ENCODE measurements at places on chromosomes 5 and 9. TPM values are rescaled to one million over a fixed set of nuclear protein-coding genes. Genes with fewer than 3 reads are reported as not detected.
A peak's percentile ranks its signal among the peaks of the same experiment; 100 is the strongest.

Gene LECT2
- not detected for total RNA-seq

Gene C9
- not detected for total RNA-seq

Gene SLC23A1
- 5.8 TPM for total RNA-seq

Gene IRF1
- 304 TPM for total RNA-seq

Gene SLC34A1
- total RNA-seq, result not detected

Gene PCDHAC1
- not detected for total RNA-seq

Gene NKD2
- total RNA-seq, result not detected

Gene PCDHB4
- not detected for total RNA-seq

Gene NIM1K
- 0.39 TPM for total RNA-seq

Gene IFNB1
- not detected for total RNA-seq

Gene ADGRV1
- total RNA-seq, result 0.10 TPM

Gene PCDHGA1
- total RNA-seq, result 0.53 TPM

Gene ZNF474
- not detected for total RNA-seq

Gene BASP1
- 66.4 TPM for total RNA-seq

Gene STKLD1
- 2.7 TPM for total RNA-seq

GRCh38 chr5:135348918-135349317, 50.1 kb downstream of the MACROH2A1 start:
- DNase-seq, result no peak

DNA sequence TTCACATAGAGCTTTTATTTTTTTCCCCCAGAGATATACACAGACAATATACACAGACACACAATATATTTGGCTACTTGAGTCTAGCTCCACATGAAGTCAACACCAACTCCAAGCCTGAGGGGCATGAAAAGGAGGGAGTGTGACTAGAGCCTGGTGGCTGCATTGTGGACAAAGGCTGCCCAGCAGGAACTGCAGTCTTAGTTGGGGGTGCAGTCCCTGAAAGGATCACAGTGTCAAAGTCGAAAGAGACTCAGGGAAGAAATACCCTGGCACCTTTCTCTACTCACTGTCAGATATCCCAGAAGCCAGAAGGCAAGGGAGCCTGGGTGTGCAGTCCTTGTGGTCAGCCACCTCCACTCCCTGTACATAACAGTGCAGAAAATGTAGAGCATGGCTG, 231.6 kb upstream of the RPS23 start:
- DNase-seq, result no peak

GRCh38 chr5:73748510-73749400, 122.8 kb downstream of the ARHGEF28 start:
- no peak for DNase-seq

- DNase-seq, result no peak
Measured at GRCh38 chr9:97307091-97307490, 368 bp upstream of the CCDC180 start.

DNA sequence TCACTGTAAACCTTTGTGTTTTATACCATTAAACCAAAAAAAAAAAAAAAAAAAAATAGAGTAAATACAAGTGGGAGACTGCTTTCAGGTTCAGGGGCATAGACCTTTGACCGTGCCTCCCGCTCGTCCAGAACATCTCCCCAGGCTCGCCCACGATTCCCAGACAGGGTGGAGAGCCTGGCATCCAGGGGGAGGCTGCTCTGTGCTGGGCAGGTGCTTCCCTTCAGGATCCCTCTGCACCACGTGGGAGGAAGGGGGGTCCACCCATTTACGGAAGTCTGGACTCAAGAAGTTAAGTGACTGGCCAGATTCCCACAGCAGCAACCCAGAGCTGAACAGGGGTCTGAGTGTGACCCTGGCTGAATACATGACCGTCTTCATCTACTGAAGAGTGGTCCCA, 125.4 kb upstream of the LMX1B start:
- DNase-seq, result no peak

- no peak for DNase-seq
Measured at GRCh38 chr5:1402611-1403255, 42.5 kb downstream of the SLC6A3 start.

DNA sequence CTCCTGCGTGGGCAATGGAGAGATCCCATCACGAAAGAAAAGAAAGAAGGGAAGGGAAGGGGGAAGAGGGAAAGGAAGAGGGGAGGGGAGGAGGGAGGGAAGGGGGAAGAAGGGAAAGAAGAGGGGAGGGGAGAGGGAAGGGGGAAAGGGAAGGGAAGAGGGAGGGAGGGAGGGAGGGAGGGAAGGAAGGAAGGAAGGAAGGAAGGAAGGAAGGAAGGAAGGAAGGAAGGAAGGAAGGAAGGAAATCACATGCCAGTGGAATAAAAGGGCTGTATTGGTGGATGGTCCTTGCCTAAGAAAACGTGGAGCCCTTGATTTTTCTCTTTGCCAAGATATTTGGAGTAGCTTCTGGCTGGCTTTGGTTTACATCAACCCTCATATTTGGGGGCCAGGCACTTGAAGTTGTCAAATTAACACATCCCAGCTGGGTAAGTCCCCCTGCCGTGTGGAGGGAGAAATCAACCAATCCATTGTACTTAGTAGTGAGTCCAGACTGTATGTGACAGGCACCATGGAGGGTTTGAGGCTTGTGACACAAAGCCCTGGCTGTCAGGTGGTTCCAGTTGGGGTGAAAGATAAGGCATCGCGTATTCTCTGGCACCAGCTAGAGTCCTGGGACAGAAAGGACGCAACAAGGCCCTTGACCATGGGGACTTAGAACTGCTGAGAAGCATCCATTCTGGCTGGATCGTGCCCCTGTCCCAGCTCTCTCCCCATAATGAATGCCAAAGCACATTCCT, 23.7 kb downstream of the IDNK start:
- DNase-seq, result no peak

DNA sequence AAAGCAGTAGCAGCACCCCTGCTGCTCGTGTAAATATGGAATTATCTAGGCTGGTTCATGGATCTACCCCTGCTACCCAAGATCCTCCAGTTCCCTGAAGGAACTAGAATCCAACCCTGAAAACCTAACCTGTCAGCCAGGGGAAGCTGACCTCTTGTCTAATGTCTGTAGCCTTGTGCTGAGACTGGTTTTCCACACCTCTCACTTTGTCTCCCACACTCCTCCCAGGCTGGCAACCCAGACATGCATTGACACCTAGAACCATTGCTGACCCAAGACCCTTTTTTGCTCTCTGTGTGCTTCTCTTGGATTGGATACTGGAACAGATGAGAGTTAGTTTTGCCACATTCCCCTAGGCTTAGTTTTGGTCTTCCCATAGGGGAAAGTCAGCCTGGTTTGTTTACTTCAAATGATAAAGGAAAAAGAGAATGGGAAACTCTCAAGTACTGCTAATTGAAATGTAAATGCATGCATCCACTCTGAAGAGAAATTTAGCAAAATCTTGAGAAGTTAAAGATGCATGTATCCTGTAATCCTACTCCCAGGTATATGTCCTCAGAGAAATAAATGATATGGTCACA, 36.6 kb upstream of the NR4A3 start:
- DNase-seq, result no peak

- DNase-seq, result no peak
Measured at GRCh38 chr9:73434826-73435225, 283.2 kb downstream of the ANXA1 start.

GRCh38 chr5:170630226-170630625, 126.4 kb downstream of the KCNIP1 start:
- DNase-seq, result no peak

DNA sequence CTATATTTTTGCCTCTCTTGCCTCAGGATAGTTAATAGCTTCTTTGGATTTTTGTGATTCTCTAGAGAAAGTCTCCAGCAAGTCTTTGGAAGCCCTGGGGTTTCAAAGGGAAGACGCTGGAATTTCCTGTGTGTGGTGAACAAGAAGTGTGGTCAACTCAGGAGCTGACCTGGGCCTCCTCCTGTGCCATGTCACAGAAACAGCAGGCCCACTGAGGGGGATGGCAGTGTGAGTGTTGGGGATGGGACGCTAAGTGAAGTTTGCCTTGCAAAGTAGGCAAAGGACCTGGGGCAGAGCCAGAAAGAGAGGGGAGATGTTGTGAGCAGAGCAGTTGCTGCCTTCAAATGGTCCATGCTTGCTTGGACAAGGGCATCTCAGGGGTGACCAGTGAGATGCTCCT, 226.3 kb downstream of the DMRT2 start:
- DNase-seq, result no peak

DNA sequence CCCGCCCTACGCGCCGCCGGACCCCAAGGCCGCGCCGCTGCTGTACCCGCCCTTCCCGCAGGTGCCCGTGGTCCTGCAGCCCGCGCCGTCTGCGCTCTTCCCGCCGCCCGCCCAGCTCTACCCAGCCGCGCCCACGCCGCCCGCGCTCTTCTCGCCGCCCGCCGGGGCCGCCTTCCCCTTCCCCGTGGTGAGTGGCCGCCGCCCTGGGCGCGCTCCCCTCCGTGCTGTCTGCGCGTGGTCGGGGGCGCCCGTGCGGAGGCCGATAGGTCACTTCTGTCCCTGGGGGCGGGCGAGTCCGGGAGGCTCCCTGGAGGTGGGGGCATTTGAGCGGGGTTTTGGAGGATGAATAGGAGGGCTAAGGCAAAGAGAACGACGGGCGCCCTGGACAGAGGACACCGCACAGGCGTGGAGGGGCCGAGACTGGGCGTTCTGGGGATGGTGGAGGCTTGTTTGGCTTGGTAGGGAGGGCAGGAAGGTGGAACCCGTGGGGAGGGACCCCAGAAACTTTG, 9.6 kb downstream of the PRRT1B start:
- DNase-seq, result no peak

GRCh38 chr5:135662061-135662481, 83.3 kb upstream of the CXCL14 start:
- DNase-seq, result no peak

GRCh38 chr9:137021979-137022661, 5.9 kb downstream of the ABCA2 start:
- DNase-seq, result peak; percentile 77

- DNase-seq, result no peak
Measured at GRCh38 chr9:134212809-134213507, 48.6 kb upstream of the RNU6ATAC start.

DNA sequence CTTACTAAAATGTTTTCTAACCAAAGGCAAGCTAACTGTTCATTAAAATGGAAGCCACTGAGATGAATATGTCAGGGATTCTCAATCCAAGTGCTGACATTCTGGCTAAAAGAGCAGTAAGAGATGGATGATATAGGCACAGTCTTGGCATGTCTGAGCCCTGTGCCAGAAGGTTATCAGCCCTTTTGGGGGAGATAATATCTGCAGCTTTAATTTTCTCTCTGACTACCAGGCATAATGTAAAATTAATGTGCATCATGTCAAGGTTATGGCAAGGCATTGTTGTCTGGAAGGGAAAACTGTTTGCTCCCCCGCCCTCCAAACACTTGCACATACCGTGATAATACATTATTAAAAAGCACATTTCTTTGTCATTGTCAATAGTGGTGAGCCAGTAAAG, 609.8 kb downstream of the ZNF608 start:
- no peak for DNase-seq

DNA sequence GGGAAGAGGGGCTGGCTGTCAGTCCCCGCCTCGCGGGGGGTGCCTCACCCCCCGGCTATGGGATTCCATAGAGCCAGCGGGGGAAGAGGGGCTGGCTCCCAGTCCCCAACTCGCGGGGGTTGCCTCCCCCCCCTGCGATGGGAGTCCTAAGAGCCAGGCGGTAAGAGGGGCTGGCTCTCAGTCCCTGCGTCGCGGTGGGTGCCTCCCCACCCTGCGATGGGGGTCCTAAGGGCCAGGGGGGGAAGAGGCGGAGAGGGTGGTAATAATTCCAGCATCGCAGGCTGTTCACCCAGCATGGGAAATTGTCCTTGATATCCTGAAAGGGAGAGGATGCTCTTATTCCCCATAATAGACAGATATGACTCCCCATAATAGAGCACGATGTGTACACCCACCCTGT, 9.6 kb upstream of the LCN2 start:
- no peak for DNase-seq

GRCh38 chr9:68974901-68975300, 39.0 kb downstream of the PRKACG start:
- DNase-seq, result no peak

- no peak for DNase-seq
Measured at GRCh38 chr9:73152543-73152844, 829 bp downstream of the ANXA1 start.

DNA sequence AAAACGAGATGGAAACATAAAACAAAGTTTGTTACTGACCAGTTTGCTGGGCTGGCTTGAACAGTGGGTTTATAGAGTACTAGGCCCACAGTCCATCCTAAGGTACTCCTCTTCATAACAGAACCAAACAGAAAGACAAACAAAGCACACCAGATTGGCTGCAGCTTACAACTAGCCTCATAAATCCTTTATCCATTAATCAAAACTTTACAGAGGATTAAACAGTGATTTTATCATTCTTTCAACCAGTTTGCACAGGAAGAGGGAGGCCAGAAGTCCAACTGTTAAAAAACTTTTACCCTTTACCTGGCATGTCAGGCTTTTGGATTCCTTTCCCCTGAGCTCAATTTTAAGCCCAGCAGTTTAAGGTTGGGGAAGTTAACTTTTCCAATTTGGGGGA, 1467.6 kb downstream of the MAT2B start:
- DNase-seq, result no peak

DNA sequence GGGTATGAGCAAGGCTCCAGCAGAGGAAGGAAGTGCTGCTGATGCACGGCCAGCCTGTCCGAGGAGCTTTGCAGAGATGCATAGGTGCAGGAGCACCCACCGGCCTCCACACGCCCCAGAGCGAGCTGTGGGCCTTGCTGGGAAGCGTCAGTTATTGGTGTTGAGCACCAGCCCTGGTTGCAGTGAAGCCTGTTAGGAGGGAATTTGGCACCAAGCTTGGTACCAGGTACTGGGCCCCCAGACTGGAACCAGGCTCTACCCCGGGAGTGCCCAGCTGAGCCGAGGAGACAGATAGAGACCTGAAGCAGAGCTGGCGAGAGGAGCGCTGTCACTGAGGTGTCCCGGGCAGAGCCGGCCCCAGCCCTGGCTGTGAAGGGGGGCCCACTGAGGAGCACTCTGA, 5.2 kb downstream of the TCF7 start:
- DNase-seq, result no peak

DNA sequence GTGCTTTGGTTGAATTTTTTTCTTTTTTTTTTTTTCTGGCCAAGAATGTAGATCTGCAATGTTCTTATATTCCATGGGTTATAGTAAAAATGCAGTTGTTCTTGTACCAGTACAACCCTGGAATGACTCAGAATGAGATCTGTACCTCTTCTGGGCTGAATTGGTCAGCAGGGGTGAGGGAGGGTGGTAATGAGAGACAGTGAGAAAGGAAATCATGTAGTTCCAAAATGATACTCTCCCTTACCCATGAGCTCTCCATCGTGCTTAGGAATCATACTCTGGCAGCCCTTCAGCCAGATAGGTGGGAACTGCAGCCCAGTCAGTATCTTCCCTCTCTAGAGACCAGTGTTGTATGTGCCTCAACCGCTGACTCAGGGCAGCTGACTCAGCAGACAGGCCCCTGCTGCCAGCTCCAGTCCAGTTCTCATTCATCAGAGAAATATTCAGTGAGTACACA, 2.1 kb upstream of the GLIS3 start:
- no peak for DNase-seq

- no peak for DNase-seq
Measured at GRCh38 chr9:121939643-121940042, 153.5 kb downstream of the TTLL11 start.

- peak; percentile 61 for DNase-seq
Measured at GRCh38 chr9:15606643-15607472, 54.0 kb downstream of the CCDC171 start.

All from B cell (primary cell).